ENCODE measurements at places on chromosomes 4 and X.

- no peak for DNase-seq
Observed at GRCh38 chr4:52726826-52727580, 24.2 kb downstream of the ERVMER34-1 start.

GRCh38 chr4:82801910-82802521 is 3.4 kb upstream of the SCD5 start:
- no peak for DNase-seq

DNA sequence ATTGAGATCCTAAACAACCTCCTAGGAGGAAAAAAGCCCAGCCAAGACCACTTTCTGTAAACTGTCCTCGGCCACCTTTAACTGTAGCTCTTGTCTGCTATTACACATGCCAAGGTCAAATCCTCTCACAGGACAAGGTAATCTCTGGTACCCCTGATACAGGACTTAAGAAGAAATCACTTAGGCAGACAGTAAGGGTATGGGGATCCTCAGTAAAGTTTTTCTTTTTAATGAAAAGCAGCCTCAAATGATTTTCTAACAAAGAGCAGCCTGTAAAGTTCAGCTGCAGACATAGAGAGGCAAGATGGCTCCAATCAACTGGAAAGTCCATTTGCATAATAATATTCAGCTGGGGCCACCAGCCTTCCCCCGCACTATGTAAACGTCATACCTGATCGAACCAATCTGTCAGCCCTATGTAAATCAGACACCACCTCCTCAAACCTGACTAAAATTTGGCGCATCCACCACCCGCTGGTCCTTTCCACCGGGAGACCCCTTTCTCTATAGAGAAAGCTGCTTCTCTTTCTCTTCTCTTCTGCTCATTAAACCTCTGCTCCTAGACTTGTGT is 14.6 kb upstream of the MPP1 start:
- no peak for DNase-seq

DNA sequence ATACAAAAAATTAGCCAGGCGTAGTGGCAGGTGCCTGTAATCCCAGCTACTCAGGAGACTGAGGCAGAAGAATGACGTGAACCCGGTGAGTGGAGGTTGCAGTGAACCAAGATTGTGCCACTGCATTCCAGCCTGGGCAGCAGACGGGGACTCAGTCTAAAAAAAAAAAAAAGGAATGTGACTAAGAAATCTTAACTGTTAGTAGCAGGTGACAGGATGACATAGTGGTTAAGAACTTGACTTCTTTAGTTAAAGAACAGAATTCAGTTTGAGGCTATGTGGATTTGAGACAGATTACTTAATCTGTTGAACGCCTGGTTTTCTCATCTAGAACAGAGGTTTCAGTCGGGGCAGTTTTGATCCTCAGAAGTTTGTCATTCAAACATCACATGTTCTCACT is 3.2 kb downstream of the TRMT44 start:
- no peak for DNase-seq

GRCh38 chr4:152856960-152857359 is 77.2 kb downstream of the ARFIP1 start:
- no peak for DNase-seq

DNA sequence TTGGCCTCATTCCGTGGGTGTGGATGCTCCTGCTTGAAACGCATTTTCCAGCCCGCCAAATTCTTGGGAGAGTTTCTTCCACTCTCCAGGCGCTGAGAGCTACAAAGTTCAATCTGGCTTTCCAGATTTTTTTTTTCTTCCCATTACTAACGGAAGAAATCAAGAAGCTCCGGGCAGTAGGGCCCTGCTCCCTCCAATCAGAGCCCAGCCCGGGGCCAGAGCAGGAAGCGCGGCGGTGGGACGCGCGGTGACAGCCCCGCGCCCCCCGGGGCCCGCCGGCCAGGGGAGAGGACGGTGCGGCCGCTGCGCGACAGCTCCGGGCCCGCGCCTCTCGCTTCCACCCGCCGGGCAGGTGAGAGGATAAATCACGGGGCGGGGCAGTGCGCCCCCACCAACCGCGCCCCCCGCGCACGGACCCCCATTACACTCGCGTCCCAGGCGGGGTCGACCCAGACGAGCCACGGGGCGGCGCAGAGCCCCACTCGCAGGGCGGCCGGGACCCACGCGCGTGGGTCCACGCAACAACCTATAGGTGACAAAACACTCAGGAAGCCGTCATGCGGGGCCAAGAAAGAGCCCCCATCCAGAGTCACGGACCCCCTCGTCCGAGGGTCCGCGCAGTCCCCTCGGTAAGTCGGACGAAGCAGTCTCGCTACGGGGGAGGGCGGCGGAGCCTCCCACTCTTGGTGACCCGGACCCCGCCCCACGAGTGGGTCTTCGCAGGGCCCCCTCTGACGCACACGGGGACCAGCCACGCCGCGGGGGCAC is 868 bp downstream of the AFAP1 start:
- no peak for DNase-seq

- DNase-seq, result peak; percentile 40
Observed at GRCh38 chr4:94995684-94996394, 238.1 kb downstream of the BMPR1B start.

GRCh38 chr4:155667222-155667567 is 547 bp downstream of the GUCY1A1 start:
- peak; percentile 52 for DNase-seq

GRCh38 chr4:73258436-73258685 is 237 bp downstream of the ANKRD17 start:
- no peak for DNase-seq

DNA sequence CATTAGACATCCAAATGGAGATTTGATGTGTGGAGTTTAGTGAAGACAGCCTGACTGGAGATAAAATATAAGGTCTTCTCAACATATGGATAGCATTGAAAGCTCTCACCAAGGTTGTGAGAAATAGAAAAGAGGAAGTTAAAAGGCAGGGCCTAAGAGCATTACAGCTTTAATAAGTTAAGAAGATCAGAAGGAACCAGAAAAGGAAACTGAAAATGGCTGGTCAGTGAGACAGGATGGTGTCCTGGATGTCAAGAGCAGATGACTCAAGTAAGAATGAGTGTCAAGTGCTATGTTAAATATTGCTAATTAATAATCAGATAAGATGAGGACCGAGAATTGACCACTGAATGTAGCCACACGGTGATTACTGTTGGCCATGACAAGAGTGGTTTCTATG is 642.9 kb downstream of the STPG2 start:
- no peak for DNase-seq

DNA sequence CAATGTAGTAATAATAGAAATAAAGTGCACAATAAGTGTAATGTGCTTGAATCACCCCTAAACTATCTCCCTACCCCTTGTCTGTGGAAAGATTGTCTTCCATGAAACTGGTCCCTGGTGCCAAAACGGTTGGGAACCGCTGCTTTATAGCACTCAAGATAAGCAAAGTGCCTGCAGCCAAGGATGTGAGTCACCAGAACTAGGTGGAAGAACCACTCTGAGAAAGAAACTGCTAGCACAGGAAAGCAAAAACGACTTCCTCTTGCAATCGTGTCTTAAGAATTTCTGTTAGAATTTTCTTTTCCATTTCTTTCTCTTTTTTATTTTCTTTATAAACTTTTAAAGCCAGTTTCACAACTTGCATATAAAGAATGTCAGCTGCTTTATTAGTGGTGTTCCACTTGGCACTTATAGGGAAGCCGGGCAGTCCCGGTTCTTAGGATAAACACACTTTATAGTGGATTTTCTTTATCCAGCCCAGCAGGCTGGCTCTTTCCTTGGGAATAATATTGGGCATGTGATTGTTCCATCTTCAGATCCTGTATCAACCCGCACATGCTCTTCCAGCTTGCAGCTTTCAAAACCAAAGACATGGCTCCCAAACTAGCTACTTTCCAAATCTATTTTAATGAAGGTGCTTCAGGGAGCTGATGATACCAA is 32.3 kb upstream of the CXCL8 start:
- DNase-seq, result no peak

DNA sequence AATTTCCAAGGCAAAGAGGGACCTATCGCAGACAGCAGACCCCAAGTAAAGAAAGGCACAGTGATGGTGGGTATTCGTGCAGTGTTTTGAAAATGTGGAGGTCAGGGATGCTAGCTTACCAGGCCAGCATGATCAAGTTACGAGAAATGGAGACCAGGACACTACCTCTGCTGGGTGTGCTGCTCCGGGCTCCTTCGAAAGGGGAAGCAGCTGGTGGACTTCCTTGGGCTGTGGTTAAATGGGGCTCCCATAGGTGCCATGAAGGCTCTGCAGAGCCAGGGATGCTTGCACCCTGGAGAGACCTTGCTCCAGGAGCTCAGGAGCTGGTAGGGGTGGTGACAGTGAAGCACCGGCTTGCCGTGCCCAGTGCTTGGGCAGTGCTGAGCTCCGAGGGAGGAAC is 68.8 kb downstream of the TBL1X start:
- no peak for DNase-seq

DNA sequence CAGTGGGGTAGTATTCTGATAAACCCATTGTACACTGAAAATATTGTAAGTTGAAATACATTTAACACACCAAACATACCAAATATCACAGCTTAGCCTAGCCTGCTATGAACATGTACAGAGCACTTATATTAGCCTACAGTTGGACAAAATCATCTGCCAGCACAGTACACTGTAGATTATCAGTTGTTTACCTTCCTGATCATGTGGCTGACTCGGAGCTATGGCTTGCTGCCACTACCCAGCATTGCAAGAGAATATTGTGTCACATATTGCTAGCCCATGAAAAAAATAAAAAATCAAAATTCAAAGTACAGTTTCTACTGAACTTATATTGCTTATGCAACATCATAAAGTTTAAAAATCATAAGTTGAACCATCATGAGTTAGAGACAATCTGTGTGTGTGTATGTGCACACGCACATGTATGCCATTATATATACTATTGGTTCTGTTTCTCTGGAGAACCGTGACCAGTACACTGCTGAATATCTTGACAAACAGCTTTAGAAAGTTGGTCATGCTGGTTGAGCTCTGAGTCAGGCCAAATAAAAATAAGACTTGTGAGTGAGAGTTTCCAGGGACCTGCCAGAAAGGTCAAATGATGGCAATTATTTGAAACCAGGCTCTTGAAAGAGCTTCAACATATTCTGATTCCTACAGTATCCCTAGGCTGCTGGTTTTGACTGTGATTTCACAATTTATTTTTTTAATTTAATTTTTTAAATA is 238.5 kb downstream of the PRR32 start:
- DNase-seq, result no peak

DNA sequence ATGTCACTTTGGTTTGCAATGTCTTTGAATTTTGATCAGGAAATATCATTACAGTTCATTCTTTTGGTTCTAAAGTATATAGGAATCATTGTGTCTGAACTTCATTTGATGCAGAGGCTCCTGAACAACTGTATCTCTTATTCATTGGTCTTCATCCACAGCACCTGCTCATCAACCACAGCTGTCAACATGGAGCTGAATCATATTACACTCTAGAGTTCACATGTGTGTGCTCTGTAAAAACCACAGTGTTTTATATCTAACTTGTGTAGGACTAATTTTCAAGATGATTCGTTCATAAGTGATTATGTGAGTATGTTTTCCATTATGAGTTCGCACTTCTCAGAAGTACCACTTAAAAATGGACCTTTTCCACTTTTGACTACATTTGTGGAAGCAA is 643.3 kb upstream of the FAM241A start:
- no peak for DNase-seq

Data from hypothalamus (tissue), 51 donors.